ENCODE measurements at places on chromosomes 7 and 10. TPM values are rescaled to one million over a fixed set of nuclear protein-coding genes. Genes with fewer than 3 reads are reported as not detected.
A peak's percentile ranks its signal among the peaks of the same experiment; 100 is the strongest.

DNA sequence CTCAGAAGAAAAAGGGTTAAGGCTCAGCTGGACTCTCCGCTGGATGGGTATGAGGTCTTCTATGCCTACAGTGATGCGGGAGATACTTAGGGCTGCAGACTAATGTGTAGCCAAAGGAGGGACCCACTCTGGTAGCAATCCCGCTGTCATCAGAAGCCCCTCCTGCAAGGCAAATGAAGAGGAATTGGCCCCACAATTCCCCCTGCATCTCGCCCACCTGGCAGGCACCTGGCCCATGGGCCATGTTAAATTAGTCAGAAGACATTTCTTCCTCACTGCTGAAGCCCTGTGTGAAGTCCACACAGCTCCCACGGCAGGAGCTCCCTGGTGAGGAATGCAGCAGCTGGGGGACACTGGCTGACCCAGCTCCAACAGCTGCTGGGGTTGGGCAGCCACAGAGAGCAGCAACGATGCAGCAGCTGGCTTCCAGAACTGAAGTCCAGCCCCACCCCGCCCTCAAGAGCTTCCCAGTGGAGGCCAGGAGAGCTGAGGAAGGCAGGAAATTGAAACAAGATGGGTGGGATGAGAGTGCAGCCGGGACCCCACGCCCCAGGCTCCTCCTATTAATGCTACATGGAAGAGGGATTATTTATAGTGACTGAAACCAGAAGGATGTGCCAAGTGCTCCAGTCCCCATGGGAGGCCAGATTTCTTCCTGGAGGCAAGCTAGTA, 5.5 kb downstream of the VSTM4 start:
- DNase-seq, result peak; percentile 68

DNA sequence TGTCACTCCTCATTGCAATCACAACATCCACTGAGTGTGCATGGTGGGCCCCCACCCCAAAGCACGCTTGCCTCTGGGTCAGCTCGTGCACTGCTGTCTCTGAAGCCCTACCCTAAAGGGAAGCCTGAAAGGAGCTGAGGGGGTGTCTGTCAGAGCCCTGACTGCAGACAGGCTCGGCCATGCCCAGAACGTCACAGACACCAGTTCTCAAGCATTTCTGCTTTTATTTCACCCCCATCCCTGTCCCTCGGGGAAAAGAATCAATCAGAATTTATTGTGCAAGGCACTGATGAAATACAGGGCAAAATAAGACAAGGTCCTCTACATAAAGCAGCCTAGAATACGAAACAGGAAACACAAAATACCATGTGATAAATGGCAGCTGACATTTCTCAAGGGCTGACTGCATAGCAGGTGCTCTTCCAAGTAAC, 231.8 kb downstream of the WDR37 start:
- no peak for DNase-seq

GRCh38 chr7:42736931-42737330, 174.9 kb downstream of the C7orf25 start:
- DNase-seq, result no peak

DNA sequence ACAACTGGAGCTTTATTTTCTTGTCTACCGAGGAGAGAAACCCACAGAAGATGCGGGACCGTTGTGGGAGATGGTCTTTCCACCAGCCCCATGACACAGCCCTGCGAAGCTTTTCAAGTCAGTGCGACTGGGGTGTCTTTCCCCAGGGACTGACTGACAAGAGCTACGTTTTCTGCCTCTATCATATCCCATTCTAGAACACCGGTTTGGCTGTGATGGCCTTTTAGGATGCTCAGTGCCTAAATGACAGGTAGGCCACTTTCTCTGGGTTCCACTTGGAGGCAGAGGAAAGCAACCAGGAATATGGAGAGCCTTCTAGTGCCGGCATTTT, 16.9 kb downstream of the SLC13A4 start:
- no peak for DNase-seq

DNA sequence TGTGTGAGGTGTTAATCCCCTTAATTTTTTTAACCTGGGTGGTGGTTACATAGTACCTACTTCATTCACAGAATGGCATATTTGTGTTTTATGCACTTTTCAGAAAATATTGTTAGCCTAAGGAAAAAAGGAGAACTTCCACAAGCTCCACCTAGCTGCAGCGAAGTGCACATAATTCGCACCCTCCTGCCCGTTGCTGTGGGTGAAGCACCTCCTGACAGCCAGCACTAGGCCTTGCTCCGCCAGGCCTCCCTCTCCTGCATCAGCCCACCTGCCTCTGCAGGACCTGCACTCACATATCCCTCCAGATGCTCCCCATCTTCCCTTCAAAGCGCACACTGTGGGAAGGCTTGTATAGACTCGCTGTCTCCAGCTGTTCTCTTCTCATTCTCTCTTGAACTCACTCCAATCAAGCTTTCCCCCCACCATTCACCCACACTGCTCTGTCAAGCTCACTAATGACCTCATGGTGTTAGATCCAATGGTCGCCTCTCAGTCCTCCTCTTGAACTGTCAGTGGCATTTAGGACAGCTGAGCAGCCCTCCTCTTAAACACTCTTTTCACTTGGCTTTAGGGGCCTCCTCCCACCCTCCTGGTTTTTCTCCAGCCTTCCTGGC, 20.7 kb upstream of the GRID1 start:
- no peak for DNase-seq

DNA sequence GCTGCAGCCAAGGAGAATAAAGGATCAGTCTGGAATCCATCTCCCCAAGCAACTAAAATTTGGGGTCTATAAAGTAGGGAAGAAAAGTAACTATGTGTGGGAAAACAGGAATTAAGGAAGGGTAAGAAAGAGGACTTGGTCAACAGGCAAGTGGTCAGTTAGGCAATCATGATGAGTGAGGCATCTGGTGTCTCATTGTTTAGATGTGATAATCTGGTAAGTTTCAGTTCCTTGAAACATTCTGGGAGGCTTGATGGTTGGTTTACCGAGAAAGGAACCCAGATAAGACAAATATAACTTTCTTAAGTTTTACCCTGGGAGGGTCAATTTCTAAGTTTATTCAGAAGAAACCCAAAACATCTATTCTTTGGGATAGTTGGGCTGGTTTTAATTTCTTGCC, 22.3 kb downstream of the HYAL4 start:
- DNase-seq, result no peak

DNA sequence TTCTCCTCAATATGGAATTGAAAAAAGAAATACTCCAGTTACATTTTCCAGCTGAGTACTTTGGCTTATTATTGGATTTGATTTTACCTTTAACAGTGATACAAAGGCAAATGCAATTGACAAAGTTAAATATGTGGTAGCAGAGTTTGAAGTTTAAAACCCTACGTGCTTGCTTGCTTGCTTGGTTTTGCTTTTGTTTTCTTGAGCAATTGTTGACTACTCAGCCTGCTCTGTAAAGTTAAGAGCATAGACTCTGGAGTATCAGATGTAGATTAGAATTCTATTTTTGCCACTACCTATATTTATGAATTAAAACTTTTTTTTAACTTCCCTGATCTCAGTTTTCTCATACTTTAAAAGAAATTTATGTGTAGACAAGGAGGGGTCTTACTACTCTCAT, 51.4 kb downstream of the PCDH15 start:
- DNase-seq, result no peak

DNA sequence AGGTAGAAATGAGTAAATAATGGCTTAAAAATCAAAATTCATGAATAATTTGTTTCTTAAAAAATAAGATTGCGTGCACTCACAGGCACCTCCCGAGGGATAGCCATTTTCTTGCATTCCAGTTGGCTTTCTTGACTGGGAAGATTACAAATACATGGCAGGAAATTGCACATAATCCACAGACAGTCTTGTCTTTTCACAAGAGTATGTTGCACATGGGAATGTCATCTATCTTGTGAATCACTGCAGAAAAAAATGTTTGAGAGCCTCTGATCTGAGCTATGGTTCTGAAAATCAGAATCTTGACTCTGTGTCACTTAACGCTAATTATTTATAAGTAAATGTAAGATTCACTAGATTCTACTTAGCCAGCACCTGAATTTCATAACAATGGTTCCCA, 74.1 kb upstream of the PRKG1 start:
- no peak for DNase-seq

GRCh38 chr7:27890205-27890849, 150.4 kb downstream of the TAX1BP1 start:
- no peak for DNase-seq

GRCh38 chr7:76278540-76278939, 23.9 kb upstream of the HSPB1 start:
- no peak for DNase-seq

- no peak for DNase-seq
Measured at GRCh38 chr10:37872955-37873354, 15.5 kb upstream of the ZNF248 start.

OLAH gene
- 0.48 TPM for total RNA-seq
